ENCODE measurements at places on chromosomes 16 and 17.

GRCh38 chr16:63925221-63925620 is 1196.6 kb downstream of the CDH11 start:
- no peak for DNase-seq

DNA sequence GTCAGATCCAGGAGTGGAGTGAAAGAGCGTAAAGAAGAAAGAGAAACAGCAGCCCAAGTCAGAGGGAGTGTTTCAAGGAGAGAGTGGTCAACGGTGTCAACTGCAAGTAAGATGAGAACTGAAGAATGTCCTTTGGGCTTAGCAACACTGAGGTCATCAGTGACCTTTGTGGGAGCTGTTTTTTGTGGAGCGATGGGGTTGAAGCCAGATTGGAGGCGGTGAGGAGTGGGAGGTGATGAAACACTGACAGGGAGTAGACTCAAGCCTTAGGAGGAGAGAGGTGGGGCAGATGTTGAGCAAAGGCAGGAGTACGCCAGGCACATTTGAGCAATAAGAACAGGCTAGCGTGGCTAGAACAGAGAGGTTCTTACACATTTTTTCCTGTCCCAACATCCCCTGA is 103.7 kb upstream of the GNAO1 start:
- no peak for DNase-seq

DNA sequence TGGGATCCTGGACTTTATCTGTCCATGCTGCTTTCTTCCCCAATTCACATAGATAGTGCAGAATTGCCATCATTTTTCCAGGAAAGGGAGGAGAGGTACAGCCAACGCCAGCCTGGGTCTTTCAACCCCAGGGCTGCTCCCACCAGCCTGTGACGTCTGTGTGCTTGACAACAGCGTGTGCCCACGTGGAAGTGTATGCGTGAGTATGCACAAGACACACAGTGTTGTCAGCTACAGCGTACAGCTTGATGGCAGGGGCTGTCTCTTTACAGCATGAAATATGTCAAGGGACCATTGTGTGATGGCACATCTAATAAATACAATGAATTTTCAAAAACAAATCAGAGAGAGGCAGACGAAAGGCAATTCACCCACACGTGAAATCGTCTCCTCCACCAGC is 62.3 kb downstream of the GSG1L start:
- DNase-seq: no peak

DNA sequence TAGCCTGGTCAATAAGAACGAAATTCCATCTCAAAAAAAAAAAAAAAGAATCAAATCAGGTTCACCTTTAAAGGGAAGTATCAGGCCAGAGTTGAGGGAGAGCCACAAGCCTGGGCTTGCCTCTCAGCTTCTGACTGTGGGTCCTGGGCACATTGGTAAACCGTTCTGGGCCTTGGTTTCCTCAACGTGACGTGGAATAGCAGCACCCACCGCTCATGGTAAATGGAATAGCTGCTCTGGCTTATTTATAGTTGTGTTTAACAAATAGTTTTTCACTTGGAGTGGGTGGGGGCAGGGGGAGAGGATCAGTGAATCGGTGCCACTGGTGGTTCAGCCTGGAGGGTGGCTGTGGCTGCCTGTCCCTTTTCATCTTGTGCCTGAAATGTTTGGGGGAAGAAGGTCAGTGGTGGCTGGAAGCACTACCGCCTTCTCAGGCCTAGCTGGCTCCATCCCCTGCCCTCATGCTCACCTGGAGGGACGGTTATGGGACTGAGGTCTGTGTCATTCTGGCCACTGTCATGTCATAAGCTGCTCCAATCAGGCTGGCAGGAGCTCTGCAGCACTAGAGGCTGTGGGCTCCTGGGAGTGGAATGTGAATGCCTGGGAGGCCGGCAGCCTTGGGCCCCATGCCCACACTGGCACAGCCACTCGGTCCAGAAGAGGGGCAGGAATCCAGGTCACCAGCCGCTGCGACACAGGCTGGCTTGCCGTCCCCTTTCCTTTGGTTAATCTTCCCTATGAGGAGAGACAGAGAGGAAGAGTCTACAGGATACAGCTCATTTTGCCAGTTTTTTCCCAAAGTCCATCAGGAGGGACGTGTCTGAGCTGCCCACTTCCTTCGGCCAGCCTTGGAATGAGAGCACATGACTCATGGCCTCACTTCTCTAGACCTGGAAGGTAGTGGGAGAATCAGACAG is 27.0 kb downstream of the CCR7 start:
- DNase-seq: no peak

- no peak for DNase-seq
Observed at GRCh38 chr16:81273223-81273950, 34.9 kb downstream of the BCO1 start.

GRCh38 chr17:57615836-57616757 is 129.0 kb downstream of the CCDC182 start:
- no peak for DNase-seq
